ENCODE measurements at places on chromosomes 1 and 21.
A peak's percentile ranks its signal among the peaks of the same experiment; 100 is the strongest.

GRCh38 chr1:161981735-161982506 is 41.7 kb downstream of the OLFML2B start:
- no peak for DNase-seq

- no peak for DNase-seq
Measured at GRCh38 chr1:20665726-20666125, 4.6 kb upstream of the DDOST start.

DNA sequence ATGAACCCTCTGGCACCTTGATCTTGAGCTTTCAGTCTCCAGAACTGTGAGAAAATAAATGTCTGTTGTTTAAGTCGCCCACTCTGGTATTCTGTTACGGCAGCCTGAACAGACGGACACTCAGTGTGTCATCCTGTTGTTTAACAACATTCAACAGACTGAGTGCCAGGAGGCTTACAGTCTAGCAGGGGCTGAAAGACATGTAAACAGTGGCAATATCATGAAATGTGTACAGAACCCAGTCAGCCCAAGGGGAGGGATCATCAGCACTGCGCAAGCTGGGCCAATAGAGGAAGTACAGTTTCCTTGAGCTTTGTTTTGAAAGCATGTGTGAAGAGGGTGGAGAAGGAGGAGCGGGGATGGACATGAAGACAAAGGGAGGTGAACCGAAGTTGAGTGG is 13.6 kb downstream of the DIP2A start:
- no peak for DNase-seq

- no peak for DNase-seq
Measured at GRCh38 chr1:23370330-23370708, 683 bp upstream of the ZNF436 start.

DNA sequence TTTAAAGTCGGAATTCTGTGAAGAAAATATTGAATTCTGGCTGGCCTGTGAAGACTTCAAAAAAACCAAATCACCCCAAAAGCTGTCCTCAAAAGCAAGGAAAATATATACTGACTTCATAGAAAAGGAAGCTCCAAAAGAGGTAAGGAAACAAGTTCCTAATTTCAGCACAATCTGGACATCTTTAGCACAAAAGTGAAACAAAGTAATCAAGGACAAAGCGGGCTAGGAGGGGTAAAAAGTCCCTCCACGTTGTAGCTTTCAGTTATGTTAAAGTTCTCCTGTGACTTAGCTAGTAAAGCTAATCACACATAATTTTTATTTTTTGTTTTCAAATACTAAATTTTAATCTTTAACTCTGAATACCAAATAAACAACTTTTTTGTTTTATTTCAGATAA is 2.2 kb downstream of the RGS2 start:
- no peak for DNase-seq

- no peak for DNase-seq
Measured at GRCh38 chr1:155950829-155951228, 9.4 kb downstream of the RXFP4 start.

GRCh38 chr1:156537027-156537426 is 35.3 kb downstream of the IQGAP3 start:
- no peak for DNase-seq

- peak; percentile 76 for DNase-seq
Measured at GRCh38 chr1:234969581-234970400, 158.8 kb downstream of the TOMM20 start.

DNA sequence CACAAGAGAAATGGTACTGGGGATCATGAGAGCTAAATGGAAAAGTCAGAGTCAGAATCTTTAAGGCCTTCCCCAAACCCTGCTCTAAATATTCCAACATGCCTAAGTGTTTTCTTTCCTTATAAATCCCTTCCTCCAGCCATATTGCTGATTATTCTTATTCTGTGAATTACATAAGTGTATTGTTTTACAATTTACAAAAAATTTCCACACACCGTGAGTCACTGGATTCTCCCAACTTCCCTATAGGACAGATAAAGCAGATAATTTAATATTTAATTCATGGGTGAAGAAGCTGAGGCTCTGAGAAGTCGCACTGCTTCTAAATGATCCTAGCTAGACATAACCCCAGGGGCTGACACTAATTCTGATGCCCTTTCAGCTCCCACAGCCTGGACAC is 243.3 kb upstream of the JUN start:
- no peak for DNase-seq

GRCh38 chr1:62989497-62989896 is 205.6 kb downstream of the ATG4C start:
- no peak for DNase-seq

DNA sequence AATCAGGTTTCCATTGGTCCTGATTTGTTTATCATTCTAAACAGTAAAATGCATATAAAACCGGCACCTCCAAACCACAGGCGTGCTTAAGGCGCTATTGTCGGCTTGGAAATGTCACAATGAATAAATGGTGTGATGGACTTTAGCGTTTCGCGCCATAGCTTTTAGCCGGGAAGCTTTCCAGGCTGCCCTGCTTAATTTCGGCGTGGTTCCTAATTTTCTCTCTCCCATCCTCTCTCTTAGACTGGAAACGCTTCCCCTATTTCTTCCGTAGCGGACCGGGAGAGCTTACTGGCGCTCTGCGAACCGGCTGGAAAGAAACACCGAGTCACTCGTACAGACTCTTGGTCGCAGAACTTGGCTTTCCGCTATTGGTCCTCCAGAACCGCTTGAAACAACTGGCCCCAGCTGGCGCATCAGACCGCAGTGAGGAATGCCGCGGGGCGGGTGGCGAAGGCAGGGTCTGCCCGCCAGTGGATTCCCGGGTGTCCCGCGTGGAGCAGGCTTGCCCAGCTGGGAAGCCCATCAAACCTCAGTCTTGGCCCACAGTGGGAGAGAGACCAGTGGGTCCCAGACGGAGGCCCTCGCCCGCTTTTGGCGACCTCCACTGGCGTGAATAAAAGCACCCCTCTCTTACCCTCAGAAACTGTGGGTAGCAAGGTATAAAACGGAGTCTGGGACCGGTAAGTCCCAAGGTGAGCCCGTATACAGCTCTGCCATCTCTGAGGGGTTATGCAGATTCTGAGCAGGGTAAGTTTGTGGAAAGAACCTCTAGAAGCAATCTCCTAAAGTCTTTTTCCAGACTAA is 4.0 kb upstream of the LHX8 start:
- DNase-seq: peak; percentile 52
